ENCODE measurements at places on chromosomes 13 and 19. TPM values are rescaled to one million over a fixed set of nuclear protein-coding genes. Genes with fewer than 3 reads are reported as not detected.

The C1QTNF9B gene
- total RNA-seq: not detected

DNA sequence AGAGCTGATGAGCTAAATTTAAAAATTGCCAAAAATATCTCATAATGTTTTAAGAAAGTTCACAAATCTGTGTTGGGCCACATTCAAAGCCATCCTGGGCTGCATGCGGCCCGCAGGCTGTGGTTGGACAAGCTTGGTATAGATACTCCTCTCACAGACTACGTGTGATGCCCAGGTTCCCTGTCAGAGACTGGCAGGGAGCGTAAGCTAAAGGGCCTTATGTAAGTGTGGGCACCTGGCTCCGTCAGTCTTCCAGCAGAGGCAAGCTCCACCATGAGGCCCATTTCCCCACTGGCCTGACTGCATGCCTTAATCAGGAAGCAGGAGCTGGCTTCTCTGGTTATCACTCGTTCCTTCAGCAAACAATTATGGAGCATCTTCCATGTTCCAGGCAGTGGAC, 200.2 kb downstream of the FOXO1 start:
- no peak for ATAC-seq

- no peak for ATAC-seq
These were observed 173.0 kb upstream of the IPO5 start for GRCh38 chr13:97780486-97780885.

DNA sequence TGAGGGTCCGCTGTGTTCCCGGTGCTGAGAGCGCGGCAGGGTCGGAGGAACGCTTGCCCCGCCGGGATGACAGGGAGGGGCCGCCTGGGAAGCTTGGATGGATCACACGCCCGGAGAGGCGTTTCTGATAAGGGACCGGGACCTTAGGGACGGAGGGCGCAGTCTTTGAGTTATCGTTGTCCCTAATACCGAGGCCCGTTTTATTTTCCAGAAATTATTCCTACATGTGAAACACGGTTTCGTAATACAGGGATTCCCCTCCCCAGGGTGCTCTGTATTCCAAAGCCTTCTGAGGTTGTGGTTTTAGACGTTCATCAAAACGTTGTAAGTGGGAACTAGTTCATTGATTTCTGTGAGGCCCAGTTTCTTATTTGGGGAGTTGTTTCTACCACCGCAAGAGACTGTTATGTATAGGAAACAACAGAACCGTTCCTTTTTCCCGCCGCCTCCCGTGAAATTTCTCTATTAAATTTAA, 752 bp downstream of the PDCD5 start:
- no peak for ATAC-seq

The SPIB gene
- total RNA-seq: 1.9 TPM

DNA sequence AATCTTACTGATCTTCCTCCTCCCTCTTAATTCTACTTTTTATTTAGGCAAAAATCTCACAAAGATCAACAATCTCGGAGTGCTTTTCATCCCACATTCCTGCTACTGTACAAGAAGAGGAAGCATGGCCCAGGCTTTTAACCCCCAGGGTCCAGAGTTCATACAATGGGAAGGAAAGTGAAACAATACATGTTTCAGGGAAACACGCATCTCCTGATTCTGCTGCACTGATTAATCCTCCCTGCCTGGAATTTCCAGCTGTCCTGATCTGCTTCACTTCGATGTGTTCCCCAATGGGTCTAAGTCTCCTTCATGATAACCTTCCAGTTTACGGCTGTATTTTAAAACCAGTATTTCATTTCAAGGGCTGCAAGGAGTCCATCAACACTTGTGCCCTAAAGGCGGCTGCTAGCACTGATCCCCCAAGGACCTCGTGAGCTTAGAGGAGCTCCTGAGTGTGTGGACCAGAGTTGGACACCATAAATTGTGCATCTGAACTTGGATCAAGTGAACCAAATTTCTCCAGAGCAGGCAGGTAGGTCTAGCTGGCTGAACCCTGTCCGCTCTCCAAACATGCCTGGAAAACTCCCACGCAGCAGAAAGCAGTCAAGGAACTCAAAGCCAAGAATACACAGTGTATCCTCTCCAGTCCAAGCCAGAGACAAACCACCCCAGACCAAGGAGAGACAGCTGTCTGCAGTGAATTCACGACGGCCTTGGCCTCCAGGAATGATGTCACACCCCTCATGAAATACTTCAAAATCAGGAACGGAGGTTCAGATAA, 44.3 kb downstream of the COL4A1 start:
- no peak for ATAC-seq

The GRIN3B gene
- total RNA-seq: not detected

DNA sequence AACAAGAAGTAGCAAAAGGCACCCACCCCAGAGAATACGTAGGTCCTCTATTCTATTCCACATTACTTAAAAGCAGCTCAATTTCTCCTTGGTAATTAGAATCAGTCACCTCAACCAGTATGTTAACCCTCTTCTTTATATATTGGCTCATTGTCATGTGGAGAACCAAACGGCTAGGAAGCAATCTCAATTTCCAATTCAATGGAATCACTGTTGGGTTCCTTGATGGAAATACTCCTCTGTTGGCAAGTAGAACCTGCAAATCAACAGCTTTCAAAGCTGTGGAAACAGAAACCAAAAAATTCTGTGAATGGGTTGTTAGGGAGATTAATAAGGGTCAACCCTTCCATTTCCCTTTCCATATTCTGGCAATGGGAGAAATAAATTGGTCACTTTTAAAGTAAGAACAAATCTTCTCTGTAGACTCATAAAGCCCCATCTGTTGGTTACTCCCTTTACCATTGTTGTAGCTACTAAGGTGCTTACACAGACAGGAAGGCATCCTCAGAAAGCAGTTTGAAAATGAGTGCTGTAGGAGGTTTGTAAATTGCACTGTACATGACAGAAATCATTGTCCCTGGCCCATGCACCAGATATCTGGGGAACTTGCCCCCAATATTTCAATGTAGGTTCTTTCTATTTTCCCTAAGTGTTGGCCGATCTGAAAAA, 138.6 kb upstream of the UFM1 start:
- no peak for ATAC-seq

The BCAM gene
- total RNA-seq: not detected

The THSD1 gene
- 0.54 TPM for total RNA-seq

DNA sequence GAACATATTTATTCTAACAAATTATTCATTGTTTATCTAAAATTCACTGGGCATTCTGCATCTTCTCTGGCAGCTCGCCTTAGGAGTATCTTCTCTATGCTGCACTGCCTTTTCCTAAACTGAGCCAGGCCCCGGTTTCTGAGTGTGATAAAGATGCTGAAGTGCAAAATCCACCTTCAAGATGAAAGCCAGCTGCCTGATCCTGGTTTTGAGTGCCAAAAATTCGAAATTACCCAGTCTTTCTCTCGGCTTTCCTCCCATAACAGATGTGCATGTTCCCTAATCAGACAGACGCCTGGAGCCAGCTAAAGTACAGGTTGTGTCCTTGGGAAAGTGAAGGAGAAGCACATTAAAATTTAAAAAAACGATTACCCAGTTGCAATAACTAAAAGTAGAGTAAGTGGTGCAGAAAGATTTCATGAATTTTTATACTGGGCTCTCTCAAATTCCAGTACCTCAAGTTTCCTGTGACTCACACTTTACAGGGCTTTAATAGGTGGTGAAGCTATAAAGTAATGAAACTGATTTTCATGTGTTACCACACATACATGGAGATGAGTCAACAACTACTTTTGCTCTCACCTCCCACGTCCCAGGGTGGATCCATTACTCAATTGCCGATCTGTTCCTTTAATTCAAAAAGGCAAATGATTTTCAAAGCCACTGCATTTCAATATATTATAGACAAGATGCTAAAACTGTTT, 65.0 kb upstream of the GTF2F2 start:
- peak; percentile 100 for ATAC-seq

DNA sequence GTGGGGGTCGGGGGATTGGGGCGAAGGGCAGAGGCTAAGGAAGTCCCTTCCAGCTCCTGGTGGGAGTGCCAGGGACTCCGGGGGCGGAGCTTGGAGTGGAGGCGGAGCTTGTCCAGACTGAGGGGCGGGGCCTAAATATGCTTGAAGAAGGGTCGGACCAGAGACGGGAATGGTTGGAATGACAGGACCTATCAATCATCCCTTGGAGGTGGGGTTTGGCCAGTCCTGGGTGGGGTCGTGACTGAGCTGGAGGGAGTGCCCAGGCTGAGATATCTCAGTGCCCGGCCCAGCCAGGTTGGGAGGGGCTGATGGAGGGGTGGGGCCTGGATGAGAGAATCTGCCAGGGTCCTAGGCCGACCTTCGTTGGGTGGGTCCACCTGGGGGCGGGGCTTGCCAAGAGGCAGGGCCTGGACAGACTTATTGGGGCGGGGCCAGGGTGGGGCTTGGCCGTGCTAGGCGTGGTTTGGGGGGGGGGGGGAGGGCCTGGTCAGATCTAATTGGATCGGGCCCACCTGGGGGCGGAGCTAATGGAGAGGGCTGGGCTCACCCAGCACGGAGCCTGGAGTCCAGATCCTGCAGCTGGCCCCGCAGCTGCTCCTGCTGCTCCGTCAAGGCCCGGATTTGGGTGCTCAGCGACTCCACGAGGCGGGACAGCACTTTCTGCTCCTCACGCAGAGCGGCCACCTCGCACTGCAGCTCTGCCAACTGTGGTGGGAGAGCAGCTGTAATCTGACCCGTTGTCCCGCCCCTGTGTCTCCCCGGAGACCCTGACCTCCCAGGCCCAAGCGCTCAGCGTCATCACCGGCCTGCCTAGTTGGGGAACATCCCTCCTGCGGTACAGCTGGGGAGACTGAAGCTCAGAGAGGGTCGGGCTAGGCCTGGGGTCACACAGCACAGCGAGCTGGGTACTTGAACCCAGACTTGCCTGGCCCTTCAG, 2.6 kb upstream of the WIZ start:
- ATAC-seq: no peak

GRCh38 chr19:41698746-41699230, 9.6 kb upstream of the CEACAM5 start:
- ATAC-seq: no peak

DNA sequence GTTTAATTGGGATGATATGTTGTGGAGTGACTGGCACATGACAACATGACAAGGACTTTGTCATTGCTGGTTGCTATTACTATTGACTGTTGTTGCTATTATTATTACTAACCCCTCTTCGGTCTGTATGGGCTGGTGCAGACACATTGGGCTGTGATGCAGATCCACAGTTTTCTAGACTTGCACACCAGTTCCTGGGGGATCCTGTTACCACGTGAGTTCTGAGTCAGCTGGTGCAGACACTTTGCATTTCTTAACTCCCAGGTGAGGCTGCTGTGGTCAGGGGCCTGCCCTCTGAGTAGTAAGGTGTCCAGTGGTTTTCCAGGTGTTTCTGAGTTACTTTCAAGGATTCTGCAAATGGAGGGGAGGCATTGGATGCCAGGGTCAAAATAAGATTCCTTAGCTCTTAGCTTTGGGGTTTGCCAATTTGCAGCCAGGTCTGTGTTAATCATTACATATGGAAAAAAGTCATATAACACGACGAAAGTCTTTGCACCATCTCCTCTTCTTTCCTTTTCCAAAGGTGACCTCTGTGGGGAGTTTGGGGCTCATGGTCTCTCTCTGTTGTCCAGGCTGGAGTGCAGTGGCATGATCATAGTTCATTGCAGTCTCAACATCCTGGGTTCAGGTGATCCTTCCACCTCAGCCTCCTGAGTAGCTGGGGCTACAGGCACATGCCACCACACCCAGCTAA, 19.3 kb downstream of the BICRA start:
- peak; percentile 19 for ATAC-seq

DNA sequence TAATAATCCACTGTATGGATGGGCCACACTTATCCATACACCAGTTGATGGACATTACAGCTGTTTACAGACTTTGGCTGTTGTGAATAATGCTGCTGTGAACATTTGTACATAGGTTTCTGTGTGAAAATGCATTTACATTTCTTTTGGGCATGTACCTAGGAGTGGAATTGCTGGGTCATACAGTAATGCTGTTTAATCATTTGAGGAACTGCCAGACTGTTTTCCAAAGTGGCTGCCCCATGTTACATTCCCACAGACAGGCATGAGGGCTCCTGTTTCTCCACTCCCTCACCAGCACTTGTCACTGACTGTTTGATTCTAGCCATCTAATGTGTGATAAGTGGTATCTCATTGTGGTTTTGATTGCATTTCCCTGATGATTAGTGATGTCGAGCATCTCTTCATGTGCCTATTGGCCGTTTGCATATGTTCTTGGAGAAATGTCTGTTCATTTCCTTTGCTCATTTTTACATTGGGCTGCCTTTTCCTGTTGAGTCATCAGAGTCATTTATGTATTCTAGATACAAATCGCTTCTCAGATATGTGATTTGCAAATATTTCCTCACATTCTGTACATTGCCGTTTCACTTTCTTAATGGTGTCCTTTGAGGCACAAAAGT, 12.8 kb downstream of the TMEM255B start:
- peak; percentile 75 for ATAC-seq

- ATAC-seq: no peak
These were observed 93.9 kb downstream of the PCDH17 start for GRCh38 chr13:57725480-57725879.

The ZNF550 gene
- total RNA-seq: 10.0 TPM

DNA sequence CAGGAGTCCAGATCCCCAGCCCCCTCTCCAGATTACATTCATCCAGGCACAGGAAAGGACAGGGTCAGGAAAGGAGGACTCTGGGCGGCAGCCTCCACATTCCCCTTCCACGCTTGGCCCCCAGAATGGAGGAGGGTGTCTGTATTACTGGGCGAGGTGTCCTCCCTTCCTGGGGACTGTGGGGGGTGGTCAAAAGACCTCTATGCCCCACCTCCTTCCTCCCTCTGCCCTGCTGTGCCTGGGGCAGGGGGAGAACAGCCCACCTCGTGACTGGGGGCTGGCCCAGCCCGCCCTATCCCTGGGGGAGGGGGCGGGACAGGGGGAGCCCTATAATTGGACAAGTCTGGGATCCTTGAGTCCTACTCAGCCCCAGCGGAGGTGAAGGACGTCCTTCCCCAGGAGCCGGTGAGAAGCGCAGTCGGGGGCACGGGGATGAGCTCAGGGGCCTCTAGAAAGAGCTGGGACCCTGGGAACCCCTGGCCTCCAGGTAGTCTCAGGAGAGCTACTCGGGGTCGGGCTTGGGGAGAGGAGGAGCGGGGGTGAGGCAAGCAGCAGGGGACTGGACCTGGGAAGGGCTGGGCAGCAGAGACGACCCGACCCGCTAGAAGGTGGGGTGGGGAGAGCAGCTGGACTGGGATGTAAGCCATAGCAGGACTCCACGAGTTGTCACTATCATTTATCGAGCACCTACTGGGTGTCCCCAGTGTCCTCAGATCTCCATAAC, at the start of gene APOE:
Gene APOE (plus strand): TSS at position 360 of the 724 bp plus-strand sequence. CDS start 829 bp downstream, outside the sequence.
- no peak for ATAC-seq

DNA sequence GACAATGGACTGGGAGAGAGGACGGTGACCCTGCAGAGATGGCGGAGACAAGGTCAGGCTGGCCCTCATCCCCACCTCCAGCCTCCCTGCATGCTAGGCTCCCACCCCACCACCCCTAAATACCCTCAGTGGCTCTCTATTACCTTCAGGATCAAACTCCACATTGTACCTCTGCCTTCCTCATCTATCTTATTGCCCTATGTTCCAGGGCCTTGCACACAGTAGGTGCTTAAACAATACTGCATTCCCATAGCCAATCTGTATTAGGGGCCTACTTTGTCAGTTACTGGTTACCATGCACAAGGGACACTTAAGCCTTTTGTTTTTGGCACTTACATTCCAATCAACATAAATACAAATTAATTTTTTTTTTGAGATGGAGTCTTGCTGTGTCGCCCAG, 6.5 kb downstream of the PALM3 start:
- no peak for ATAC-seq

The ZNF112 gene
- total RNA-seq: not detected
